ENCODE measurements at places on chromosomes 16 and 17.

GRCh38 chr16:23148513-23149266 lies 562 bp downstream of the USP31 start:
- no peak for DNase-seq

DNA sequence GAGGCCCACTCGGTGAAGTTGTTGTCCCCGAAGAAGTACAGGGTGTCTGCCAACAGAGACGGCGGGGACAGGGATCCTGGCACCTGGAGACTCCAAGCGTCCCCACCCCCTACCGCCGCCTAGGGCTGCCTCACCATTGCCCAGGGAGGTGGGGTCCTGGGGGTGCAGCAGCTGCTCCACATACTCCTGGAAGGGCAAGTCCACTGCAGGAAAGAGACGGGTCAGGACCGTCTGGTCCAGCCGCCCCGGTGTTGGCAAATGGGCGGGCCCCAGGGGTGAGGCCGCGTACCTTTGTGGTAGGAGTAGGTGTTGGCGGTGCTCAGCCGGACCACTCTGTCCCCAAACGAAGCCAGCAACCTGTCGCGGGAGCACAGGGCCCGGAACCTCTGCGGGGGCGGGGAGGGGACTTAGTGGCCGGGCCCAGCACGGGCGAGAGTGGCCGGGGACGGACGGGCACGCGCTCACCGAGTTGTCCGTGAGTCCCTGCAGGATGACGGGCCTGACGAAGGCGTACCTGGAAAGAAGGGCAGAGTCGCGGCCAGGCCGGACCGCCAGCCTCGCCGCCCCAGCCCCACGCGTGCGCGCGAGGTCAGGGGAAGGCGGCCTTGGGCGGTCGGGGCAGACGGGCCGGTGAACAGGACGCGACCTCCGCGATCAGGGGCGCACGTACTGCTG lies 601 bp downstream of the JMJD8 start:
- DNase-seq = no peak

- no peak for DNase-seq
Observed at GRCh38 chr17:50170662-50171370, 5.0 kb downstream of the SGCA start.

DNA sequence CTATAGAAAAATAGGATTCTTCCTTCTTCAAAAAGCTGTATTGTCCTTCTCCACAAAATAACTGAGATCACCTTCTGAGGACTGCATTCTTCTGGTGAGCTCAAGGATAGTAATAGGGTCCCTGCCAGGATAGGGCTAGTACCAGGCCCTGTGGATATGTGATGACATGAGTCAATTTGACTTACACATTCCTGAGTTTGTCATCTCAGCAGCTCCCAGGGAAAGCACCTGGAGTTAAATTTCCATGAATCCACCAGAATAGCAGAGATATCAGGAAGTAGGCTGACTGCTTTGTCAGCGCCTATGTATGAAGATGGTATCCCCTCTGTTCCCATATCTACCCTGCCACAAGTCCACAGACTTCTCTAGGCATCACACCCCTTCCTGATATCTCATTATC lies 225.8 kb downstream of the PMP22 start:
- DNase-seq = no peak

GRCh38 chr17:65558311-65558682 lies 3.2 kb downstream of the AXIN2 start:
- no peak for DNase-seq

DNA sequence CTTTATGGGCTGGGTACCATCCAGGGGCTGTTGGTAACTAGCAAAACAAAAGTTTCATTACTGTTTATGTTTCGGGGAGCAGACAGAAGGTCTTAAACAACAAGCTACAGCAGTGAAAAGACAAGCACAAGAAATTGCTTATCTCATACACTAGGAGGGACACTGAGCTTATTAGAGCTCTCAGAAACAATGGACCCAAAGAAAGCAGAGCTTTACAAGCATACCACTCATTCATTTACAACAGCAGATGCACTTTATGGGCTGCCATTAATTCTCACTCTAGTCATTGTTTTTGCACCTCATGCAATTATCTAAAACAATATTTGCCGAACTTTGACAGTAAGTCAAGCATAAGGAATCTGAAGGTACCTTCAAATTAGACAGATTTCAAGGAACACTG lies 10.0 kb downstream of the KRT16 start:
- no peak for DNase-seq

- no peak for DNase-seq
Observed at GRCh38 chr16:53768593-53768992, 64.6 kb downstream of the FTO start.
